SK-N-SH (cell line): ENCODE measurements at places on chromosomes 5 and 9.

DNA sequence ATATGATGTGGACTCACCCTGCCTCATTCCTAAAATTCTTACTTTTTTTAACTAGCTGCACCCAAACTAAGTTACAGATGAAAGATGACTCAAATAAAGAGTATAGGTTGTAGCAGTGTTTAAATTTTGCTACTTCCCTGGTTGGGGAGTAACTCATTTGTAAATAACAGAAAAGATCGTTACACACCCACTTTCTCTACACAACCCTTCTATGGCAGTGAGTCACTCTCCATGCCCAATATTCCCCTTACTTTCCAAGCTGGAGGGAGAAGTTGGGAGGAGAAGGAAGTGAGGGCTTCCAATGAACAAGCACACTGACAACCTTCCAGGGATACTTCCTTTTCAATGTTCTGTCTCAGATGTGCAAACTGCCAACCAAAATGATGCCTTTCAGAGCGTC is 1.9 kb downstream of the RASEF start:
- DNase-seq = no peak
- H3K36me3 ChIP-seq = no peaks in the 10 kb centered on the region
- H3K4me1 ChIP-seq = peaks cover 17% of the 10 kb centered on the region
- no peak overlapping the region for H3K27ac ChIP-seq
- H3K4me3 ChIP-seq = peak overlapping the region; percentile 52; the same call in 1 of the 2 replicates

- peaks cover 83% of the 10 kb centered on the region for H3K27me3 ChIP-seq
- no peaks in the 10 kb centered on the region for H3K36me3 ChIP-seq
- no peaks in the 10 kb centered on the region for H3K4me1 ChIP-seq
Observed at GRCh38 chr5:135535820-135536801, at the start of gene NEUROG1. NEUROG1 (minus strand) TSS chr5:135535964; CDS start chr5:135535690, 274 bp downstream.

DNA sequence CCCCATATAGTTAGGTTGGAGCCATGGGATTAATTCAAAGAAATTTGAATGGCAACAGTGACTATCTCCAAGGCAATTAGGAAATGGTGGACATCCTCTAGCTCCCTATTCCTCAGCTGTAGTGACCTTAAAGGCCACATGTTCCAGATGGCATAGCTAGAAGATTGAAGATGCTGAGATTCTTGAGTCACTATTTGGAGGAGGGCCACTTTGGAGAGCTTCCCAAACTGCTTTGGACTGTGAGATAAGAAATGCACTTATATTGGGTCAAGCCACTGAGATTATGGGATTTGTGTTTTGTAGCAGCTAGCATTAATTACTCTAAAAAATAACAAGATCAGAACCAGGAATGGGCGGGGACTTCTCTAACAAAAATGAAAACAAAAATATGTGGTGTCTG is 636.2 kb upstream of the CCNG1 start:
- H3K4me3 ChIP-seq = no peak overlapping the region
- no peak for DNase-seq
- H3K27ac ChIP-seq = no peak overlapping the region

- H3K4me1 ChIP-seq = peaks cover 7% of the 10 kb centered on the region; the same call in 1 of the 2 replicates
- no peak overlapping the region for H3K27ac ChIP-seq
- H3K36me3 ChIP-seq = no peaks in the 10 kb centered on the region
Observed at GRCh38 chr5:178583279-178583678, 6.9 kb downstream of the COL23A1 start.

DNA sequence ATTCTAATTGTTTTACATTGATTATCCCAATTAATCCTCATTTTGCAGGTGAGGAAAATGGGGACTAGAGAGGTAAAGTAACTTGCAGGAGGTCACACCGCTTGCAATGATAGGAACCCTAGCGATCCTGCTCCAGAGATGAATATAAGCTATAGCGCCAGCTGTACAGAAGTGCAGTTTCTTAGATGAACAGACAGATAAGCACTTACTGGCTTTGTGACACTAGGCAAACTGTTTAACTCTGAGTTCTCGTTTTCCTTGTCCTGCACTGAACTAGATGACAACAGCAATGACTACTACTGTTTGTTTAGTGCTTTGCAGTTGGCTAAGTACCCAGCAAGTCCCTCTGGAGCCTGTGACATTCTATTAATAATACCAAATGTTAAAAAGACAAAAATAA is 11.1 kb downstream of the LHX6 start:
- H3K4me3 ChIP-seq = no peak overlapping the region
- peaks cover 18% of the 10 kb centered on the region; the same call in 1 of the 2 replicates for H3K4me1 ChIP-seq
- no peak for DNase-seq
- no peaks in the 10 kb centered on the region for H3K36me3 ChIP-seq
- no peak overlapping the region for H3K27ac ChIP-seq
- peaks cover 94% of the 10 kb centered on the region for H3K27me3 ChIP-seq

DNA sequence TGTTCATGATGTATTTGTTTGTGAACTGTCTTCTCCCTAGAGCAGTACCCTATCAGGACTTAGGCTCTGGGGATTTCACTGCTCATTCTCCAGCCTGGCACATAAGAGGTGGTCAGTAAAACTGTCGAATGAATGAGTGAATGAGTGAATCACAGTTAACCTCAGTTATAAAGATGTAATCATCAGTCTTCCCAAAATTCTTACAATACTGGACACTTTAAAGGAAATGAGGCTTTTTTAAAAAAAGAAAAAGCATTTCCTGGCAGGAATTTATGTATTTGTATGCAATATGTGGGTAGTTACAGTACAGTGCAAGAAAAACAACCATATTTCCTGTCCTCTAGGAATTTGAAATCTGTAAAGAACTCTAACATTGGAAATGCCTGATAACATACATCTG is 59.6 kb downstream of the RAI14 start:
- H3K4me1 ChIP-seq = no peaks in the 10 kb centered on the region
- H3K27me3 ChIP-seq = no peaks in the 10 kb centered on the region
- no peak for DNase-seq
- peak overlapping the region; percentile 99 for H3K27ac ChIP-seq

DNA sequence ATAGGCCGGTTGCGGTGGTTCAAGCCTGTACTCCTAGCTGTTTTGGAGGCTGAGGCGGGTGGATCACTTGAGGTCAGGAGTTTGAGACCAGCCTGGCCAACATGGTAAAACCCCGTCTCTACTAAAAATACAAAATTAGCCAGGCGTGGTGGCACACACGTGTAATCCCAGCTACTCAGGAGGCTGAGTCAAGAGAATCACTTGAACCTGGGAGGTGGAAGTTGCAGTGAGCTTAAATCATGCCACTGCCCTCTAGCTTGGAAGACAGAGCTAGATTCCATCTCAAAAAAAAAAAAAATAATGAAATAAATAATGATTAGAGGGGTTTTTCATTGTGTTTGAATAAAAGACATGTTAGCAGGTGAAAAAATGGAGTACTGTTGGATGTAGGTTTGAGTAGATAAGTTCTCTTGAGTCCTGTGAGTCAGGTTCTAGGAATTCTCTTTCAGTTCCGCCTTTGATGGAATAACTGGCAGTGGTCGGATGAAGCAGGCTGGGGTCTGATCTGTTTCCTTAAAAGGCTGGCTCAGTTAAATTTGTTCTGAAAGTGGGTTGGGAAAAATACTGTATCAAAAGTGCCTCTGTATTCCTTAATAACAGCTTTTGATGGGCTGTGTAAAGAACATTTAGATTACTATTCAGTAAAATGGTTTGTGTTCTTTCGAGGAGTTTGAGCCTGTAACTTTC is 73.2 kb downstream of the AOPEP start:
- H3K36me3 ChIP-seq = no peaks in the 10 kb centered on the region
- DNase-seq = no peak
- peaks cover 19% of the 10 kb centered on the region for H3K4me1 ChIP-seq
- no peak overlapping the region for H3K4me3 ChIP-seq

- no peaks in the 10 kb centered on the region for H3K36me3 ChIP-seq
- no peaks in the 10 kb centered on the region for H3K27me3 ChIP-seq
- no peak overlapping the region for H3K4me3 ChIP-seq
- H3K4me1 ChIP-seq = no peaks in the 10 kb centered on the region
- DNase-seq = no peak
Observed at GRCh38 chr9:15670246-15670645, 117.4 kb downstream of the CCDC171 start.

- H3K4me1 ChIP-seq = peaks cover 13% of the 10 kb centered on the region
- H3K36me3 ChIP-seq = no peaks in the 10 kb centered on the region
- H3K27me3 ChIP-seq = no peaks in the 10 kb centered on the region
- no peak for DNase-seq
Observed at GRCh38 chr9:83511051-83511450, 27.1 kb downstream of the FRMD3 start.

DNA sequence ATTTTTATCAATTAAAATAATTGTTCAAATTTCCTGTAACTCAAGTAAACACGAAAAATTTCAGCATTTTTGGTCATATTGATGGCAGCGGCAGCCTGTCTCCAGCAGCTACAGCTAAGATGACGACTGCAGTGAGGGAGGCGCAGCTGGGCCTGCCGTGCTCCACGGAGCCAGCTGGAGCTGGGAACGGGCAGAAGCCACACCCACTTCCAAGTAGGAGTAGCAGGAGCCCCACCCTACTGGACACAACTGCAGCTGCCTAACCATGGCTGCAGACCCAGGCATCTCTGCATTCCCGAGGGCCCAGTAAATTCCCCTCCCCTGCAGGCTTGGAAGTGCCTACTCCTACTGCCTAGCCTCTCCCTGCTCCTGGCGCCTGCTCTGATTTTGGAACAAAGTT is 2031.7 kb downstream of the EFNA5 start:
- H3K4me3 ChIP-seq = no peak overlapping the region
- no peaks in the 10 kb centered on the region for H3K27me3 ChIP-seq
- no peaks in the 10 kb centered on the region; the same call in 1 of the 2 replicates for H3K4me1 ChIP-seq
